ENCODE measurements at places on chromosomes 6 and 20.
A peak's percentile ranks its signal among the peaks of the same experiment; 100 is the strongest.

DNA sequence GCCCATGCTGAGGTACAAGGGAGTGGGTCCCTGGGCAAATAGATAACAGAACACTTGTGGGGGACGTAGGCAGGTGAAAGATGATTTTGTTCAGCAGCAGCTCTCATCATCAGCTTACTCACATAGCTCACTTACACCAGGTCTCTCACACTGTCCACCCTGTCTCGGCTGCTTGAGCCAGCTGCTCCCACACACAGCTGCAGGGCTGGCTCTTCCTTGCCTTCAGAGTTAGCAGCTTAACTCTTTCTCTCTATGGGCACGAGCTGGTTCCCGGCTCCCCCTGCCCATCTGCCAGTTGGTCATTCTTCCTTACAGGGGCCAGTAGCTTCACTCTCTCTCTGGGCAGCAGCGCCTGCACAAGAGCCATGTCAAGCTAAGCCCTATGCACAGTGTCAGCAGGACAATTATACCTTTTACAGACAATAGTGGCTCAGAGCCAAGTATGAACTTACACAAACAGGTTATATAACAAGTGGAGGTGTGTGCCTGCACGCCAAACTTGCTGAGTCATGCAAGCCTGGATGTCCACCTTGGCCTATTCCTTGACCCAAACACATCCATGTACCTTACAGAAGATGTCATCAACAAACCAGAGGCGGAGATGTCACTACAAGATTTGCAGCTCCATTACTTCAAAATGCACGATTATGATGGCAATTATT lies 18.7 kb downstream of the ZNF391 start:
- no peak for DNase-seq

DNA sequence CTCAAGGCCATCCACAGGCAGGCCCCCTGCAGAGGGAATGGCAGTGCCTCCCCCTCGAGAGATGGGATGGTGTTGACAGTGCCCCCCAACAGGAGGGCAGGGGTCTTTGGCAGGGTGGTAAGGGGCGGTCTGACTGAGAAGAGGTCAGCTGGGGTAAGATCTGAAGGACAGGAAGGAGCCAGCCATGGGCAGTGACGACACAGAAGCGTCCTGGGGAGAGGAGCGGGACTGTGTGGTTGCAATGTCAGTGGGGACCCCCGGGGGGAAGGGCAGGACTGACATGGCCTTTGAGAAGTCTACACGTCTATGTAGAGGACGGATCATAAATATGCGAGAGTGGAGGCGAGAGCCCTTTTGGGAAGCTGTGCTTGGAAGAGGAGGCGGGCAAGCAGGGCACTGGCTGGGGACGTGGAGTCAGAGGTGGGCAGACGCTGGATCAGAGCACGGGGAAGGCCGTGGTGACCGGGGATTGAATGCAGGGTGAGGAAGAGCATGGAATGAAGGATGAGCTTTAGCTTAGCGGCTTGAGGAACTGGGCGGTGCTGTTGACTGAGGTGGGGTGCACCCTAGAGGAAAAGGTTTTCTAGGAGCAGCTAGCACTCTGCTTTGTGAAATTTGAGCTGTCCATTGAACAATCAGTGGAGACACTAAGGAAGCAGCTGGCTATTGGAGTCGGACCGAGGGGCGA lies 82.5 kb upstream of the AGPAT4 start:
- DNase-seq = no peak

GRCh38 chr6:33888183-33888582 lies 84.4 kb upstream of the MLN start:
- DNase-seq = no peak

- peak; percentile 22 for DNase-seq
Measured at GRCh38 chr20:58447511-58448391, 58.7 kb downstream of the VAPB start.

GRCh38 chr6:166228425-166228824 lies 60.8 kb upstream of the TBXT start:
- DNase-seq = no peak

- DNase-seq = no peak
Measured at GRCh38 chr20:43976547-43976946, 61.9 kb downstream of the TOX2 start.

DNA sequence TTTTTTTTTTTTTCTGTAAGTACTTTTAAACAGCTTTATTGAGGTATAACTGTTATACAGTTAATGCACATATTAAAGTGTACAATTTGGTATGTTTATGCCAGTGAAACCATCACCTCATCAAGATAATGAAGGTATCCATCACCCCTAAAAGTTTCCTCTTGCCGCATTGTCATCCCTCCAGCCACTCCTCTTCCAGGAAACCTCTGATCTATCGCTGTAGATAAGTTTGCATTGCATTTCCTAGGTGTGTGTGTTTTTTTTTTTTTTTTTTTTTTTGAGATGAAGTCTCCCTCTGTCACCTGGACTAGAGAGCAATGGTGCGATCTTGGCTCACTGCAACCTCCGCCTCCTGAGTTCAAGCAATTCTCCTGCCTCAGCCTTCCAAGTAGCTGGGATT lies 3.1 kb downstream of the SLX4IP start:
- no peak for DNase-seq

- DNase-seq = no peak
Measured at GRCh38 chr6:71211799-71212198, 76.8 kb upstream of the OGFRL1 start.

DNA sequence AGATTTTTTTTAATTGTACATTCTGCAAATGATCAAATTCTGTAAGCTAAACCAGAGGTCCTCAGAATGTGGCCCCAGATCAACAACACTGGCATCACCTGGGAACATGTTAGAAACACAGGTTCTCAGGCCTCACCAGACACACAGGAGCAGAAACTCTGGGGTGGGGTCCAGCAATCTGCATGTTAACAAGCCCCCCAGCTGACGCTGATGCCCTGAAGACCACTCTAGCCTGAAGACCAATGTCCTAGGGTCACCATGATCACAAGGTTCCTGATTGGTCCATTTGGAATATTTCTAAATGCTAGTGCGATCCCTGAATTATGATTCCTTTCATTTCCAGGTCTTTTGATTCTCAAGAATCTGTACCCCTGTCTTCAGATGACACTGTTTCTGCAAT lies 2.4 kb upstream of the LY86 start:
- DNase-seq = no peak

DNA sequence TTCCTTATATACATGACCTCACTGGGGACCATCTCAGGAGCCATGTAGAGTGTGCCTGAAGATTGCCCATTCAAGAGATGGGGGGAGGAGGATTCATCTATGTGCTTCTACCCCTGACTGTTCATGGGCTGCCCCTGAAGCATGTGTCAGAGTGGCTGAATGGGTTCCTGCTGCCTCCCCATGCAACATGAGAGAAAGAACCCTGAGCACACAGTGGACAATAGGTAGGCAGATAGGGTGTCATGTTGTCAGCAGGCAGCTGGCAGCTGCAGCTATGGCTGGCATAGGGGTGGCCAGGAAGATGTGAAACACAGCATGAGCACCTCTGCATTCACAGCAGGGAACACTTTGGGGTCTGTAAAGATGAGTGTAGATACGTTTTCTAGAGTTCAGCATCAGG lies 208.4 kb upstream of the CNR1 start:
- no peak for DNase-seq

GRCh38 chr20:24960302-24960801 lies 11.3 kb downstream of the CST7 start:
- DNase-seq = no peak

DNA sequence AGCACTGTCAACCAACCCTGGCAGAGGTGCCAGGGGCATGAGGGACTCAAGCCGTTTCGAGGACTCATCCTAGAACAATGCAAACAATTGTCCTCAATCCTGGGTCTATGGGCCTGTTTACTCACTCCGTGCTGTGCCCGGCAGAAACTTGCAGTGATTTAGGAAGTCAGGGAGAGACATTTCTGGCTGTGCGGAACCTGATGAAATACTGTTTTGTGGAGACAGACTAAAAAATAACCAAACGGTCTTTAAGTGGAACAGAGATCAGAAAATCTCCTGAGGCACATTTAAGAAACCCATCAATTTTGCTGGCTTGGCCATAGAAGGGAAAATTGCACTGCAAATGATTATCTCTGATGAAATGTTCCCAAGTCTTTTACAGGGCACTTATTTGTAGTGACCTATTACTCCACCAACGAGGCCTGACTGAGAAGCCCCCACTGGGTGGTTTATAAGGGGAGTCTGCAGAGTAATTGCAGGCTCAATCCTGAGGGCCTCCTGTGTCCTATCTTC lies 79.8 kb upstream of the KCNK16 start:
- DNase-seq = no peak

- DNase-seq = no peak
Measured at GRCh38 chr20:9180481-9181257, 111.8 kb downstream of the PLCB4 start.

DNA sequence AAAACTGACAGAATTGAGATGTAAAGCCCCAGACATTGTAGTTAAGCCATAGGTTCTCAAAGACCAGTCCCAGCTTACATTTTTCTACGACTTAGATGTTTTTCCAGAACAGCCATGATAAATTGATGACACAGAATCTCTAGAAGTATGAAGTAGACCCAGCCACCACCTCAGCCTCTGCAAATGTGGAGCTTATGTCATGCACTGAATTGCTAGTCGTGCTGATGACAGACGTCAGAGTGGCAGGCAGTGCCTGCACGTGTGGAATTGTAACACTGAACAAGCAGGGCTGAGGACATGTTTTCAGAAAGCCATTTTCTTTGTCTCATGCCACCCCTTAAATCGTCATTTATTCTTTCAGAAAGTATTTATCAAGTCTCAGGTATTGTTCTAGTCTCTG lies 72.4 kb upstream of the TMEM181 start:
- no peak for DNase-seq

Measured in T-helper 17 cell (primary cell).